ENCODE measurements at places on chromosomes 11 and 22. TPM values are rescaled to one million over a fixed set of nuclear protein-coding genes. Genes with fewer than 3 reads are reported as not detected.

The MPEG1 gene
- total RNA-seq: 11.7 TPM

DNA sequence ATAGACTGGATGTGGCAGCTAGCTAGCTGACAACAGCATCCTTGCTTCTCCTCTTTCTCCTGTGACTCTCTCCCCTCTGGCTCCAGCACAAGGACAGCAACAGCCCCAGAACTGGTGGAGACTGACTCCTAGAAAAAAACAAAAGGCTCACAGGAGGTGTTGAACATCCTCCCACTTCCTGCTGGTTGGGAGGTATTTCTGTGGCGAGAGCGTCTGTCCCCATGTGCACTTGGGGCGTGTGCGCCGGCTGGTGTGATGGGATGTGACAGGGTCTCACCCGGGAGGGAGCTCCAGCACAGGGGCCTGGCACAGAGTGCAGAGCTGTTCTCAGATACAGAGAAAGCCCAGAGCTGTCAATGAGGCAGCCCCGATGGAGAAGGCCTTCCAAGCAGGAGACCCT lies 107.2 kb upstream of the E2F8 start:
- no peak for DNase-seq

DNA sequence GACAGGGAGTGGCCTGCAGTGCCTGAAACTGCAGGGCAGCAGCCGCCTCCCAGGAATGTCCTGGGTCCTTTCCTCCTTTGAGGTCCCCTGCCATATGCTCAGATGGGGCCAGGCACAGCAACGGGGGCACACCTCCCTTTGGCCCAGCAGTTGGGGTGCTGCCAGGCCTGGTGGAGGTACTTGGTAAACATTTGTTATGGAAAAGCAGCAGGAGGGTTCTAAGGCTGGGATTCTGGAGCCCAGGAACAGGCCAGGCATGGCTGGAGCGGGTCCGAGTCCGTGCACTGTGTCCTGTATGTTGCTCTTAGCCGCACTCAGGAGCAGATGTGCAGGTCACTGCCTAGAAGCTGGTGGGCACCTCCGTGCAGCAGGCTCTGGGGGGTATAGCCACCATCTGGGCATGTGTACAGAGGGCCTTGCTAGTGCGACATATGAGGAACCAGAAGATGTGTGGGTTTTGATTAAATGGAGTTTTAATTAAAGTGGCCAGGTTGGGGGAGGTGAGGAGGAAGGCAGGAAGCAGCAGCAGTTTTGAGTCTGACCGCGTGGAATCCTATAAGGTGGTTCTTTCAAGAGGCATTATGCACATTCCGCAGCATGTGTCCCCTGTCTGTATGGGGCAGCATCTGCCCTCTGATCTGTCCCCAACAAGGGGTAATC lies 1.5 kb downstream of the ADORA2A start:
- DNase-seq: no peak

The PLEKHB1 gene
- total RNA-seq: 30.3 TPM

- no peak for DNase-seq
Observed at GRCh38 chr11:78041843-78042440, 18.9 kb upstream of the KCTD14 start.

The GLYAT gene
- not detected for total RNA-seq

DNA sequence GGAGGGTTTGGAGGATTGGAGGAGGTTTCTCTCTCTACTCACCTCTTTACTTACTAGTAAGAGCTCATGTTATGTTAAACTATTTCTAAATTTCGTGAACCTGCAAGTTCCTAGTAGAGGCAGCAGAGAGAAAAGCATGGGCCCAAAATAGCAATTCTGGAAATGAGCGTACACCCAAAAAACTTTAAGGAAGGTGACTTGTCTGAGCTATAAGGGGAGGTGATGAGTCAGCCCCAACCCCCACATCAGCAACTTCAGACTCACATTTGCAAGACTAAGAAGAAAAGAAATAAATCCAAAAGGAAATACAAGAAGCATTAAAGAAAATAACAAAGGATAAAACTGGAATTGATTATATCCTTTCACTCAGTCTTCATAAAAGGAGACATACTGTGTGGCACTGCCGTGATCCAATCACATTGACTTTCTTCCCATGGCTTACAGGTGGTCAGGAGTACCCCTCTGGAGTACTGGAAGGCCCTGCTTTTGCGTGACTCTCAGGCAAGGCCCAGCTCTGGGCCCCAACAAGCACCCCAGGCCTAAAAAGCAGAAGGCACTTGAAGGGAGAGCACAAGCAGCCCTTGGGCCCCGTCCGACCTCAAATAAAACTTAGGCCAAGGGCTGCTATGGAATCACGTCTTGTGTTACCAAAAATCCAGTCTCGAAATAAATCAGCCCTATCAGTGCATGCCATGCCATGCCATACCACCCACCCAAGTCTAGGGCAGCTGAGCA lies 14.3 kb downstream of the PACSIN2 start:
- peak; percentile 53 for DNase-seq

DNA sequence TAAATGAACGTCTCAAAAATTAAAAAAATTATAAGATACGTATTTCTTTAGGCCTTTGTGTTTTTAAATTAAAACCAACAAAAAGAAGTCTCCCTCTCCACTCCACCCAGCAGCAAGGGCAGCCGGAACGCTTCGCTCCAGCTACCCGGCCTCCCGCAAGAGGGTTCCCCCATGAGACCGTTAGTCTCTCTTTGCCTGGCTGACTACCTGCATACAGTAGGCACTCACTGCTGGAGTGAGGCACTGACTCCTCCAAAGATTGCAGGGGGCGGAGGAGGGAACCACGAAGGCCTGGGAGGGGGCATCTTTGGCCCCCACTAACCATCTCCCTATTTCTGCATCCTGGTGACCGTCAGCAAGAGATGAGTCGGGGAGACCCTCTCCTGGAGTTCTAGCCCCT lies 10.1 kb downstream of the CBX6 start:
- no peak for DNase-seq

- DNase-seq: no peak
Observed at GRCh38 chr22:50289942-50290630, 17.4 kb downstream of the PLXNB2 start.

The SSH3 gene
- 37.7 TPM for total RNA-seq

- no peak for DNase-seq
Observed at GRCh38 chr11:77038825-77039326, 4.7 kb downstream of the B3GNT6 start.

GRCh38 chr11:101738452-101738851 lies 154.6 kb upstream of the TRPC6 start:
- no peak for DNase-seq

- no peak for DNase-seq
Observed at GRCh38 chr11:59967677-59968394, 4.0 kb downstream of the OOSP4A start.

DNA sequence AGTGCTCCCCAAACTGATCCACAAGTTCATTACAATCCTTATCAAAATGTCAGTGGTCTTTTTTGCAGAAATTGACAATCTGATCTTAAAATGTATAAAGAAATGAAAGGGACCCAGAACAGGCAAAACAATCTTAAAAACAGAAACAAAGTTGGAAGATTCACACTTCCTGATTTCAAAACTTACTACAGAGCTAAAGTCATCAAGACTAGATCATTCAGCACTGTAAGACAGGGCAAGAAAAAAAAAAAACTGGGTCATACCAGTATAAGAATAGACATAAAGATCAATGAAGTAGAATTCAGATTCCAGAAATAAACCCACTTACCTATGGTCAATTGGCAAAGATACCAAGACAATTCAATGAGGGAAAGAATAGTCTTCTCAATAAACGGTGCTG lies 4.5 kb upstream of the STK33 start:
- no peak for DNase-seq

DNA sequence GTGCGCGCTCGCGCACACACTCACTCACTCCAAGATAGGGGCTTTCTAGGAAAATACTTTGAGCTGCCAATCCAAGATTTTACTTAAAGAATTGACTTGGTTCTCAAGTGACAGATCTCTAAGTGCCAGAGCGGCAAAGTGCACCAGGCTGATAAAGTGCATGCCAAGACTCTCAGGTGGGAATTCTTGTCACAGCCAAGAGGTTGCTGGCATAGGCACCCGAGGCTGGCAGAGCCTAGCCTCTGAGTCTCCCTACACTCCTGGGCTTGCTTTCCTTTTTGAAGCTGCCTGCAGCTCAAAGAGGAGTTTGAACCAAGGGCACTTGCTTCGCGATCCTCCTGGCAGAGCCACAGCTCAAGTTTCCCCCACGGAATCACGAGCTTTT lies 2.5 kb upstream of the ADM start:
- DNase-seq: no peak

DNA sequence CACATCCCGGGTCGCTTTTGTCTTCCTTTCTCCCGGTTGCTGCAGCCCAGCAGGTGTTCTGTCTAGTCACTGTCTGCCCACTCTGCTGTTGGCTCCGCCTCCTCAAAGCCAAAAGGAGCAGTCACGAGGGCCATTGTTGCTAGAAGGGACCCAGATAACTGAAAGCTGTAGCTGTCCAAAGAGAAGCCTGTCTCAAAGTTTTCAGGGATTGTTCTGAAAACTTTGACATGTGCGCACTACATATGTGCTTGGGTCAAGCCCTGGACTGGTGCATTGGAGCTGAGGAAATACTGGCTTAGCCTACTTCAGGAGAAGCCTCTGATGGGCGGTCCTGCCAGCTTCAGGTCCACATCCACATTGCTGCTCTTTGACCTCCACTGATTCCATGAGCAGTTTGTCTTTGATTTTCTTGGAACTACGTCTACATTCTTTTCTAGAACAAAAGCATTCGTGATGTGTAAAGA lies 8.8 kb upstream of the OR2AT4 start:
- DNase-seq: no peak

DNA sequence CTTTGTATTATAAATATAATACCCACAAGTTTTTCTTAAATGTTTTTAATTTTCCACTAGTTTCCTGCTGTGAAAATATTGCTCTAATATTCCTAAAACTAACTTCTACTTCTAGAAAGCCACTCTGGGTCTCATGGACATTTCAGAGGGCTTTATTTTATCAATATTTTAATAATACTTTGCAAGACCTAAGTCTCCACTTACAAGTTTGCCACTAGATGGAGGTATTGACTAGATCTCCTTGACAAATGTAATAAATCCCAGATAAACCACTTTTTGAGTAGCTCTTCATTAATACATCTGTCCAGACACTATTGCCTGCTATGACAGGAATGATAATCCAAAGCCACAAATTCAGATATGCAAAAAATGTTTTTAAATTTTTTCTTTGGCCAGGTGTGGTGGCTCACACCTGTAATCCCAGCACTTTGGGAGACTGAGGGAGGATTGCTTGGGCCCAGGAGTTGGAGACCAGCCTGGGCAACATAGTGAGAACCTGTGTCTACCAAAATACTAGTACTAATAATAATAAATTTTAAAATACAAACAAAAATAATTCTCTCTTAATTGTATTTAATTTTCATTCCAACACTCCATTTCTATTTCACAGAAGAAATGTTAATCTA lies 3.5 kb upstream of the ACAT1 start:
- DNase-seq: no peak

DNA sequence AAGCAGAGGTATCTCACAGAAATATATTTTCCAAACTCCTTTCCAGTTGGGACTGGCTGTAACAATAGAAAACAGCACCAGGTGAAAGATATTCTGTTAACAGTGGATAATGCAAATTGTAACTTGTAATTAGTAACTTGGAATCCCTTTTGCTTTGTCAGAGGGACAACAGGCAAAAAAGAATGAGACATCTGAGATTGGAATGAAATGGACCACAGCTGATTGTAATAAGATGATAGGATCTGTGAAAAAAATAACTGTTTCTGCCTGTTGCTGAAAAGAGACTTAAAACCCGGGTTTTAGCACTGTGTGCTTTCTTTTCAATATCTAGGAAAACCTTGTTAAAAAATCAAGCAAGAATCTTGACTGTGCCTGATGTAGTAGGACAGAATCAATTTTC lies 655.7 kb downstream of the METTL15 start:
- DNase-seq: no peak

The CASP12 gene
- 0.71 TPM for total RNA-seq

GRCh38 chr11:35543481-35543880 lies 18.1 kb upstream of the PAMR1 start:
- DNase-seq: no peak

- no peak for DNase-seq
Observed at GRCh38 chr11:100833276-100833675, 146.2 kb downstream of the ARHGAP42 start.

GRCh38 chr11:57761301-57762234 lies at the start of gene CTNND1:
Gene CTNND1 (plus strand): TSS chr11:57761802. CDS start chr11:57791479, 29,677 bp downstream.
- DNase-seq: peak; percentile 97

- DNase-seq: no peak
Observed at GRCh38 chr11:87970762-87971161, 204.5 kb downstream of the RAB38 start.

The ANKK1 gene
- not detected for total RNA-seq

GRCh38 chr22:17162731-17163130 lies 3.7 kb upstream of the HDHD5 start:
- DNase-seq: no peak

GRCh38 chr22:44181033-44181911 lies 547 bp downstream of the PARVG start:
- no peak for DNase-seq

GRCh38 chr22:30873661-30874060 lies 94.9 kb downstream of the MORC2 start:
- DNase-seq: peak; percentile 39

The INPP5J gene
- total RNA-seq: 1.1 TPM

DNA sequence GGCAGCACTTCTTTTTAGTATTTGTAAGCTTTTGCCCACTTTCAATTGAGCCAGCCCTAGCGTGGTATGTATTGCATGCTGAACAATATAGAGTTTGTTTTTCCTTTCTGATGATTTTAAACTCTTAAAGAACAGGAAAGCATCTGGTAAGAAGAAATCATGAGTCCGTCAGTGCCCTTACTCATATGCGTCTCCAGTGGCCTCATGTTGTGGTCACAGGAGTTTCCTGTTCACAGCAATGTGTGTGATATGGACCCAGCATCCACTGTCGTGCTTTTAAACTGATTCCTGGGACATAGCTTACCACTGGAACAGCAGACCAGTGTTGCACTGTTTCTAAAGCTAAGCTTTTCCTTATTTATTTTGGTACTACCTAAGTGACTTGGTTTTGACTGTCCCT lies 40.1 kb downstream of the BID start:
- DNase-seq: no peak

DNA sequence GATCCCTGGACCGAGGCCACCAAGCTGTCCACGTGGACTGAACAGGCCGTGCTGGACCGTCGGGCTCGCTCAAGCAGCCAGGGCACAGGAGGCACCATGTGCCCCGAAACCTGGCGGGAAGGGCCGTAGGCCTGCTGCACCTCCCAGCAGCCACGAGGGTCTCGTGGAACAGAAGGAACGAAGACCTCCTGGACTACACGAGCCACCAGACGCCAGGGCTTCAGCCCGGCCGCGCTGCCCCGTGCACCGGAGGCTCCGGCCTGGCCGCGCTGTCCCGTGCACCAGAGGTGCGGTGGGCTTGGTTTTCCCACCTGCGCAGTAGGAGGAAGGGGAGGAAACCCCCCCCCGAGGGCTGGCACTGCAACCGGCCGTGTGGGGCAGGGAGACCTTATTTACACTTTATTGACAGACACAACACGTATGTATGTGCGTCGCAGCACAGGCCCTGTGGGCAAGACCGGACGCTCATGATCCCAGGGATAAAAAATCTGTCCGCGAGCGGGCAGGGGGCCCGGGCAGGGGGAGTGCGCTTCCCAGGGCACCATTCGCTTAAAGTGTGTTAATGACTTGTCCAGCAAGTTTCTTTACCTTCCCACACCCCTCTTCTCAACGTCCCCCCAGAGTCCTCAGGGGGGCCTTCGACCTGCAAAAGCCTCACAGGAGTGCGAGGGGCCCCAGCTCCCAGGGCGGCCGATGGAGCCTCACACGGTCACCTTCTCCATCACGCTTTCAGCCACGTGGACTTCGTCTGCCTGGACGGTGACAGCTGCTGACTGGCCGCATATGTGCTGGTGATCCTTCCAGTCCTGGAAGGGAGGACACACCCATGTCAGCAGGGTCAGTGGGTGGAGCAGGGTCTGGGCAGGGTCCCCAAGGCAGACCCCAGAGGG lies 7.0 kb downstream of the DRD4 start:
- DNase-seq: no peak

The ARVCF gene
- total RNA-seq: 14.6 TPM

Data from sigmoid colon (tissue), 7 donors.